ENCODE measurements at places on chromosomes 7 and 10.
A peak's percentile ranks its signal among the peaks of the same experiment; 100 is the strongest.

- no peak for DNase-seq
Measured at GRCh38 chr7:41870461-41871138, 167.7 kb upstream of the INHBA start.

DNA sequence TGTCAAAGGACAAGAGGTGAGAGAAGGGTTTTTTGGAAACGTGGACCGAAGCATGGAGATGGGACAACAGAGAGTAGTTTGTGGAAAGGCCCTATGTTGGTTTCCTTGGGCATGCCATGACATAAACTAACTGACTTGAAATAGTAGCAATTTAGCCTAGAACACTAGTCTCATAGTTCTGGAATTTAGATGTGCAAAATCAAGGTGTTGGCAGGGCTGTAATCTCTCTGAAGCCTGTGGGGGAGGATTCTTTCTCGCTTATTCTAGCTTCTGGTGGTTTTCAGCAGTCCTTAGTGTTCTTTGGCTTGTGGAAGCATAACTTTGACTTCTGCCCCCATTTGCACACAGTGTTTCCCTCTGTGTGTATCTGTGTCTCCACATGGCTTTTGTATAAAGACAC lies 283.4 kb downstream of the GFRA1 start:
- no peak for DNase-seq

DNA sequence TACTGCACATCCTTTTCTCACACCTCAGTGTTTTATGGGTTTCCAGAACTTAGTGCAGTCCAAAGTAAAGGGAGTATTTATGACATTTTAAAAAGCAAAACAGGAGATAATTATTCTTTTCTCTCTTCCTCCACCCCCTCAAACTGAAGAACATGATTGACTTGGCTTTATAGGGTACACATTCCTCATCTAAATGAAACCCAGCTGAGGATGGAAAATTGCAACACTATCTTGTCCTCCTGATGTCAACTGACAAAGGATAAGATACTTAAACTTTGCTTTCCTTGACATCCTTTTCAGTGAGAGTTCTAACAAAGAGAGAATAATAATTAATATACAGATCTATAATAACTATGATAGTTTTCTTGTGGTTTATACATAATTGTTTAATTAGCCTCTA lies 299.1 kb downstream of the BBS9 start:
- no peak for DNase-seq

DNA sequence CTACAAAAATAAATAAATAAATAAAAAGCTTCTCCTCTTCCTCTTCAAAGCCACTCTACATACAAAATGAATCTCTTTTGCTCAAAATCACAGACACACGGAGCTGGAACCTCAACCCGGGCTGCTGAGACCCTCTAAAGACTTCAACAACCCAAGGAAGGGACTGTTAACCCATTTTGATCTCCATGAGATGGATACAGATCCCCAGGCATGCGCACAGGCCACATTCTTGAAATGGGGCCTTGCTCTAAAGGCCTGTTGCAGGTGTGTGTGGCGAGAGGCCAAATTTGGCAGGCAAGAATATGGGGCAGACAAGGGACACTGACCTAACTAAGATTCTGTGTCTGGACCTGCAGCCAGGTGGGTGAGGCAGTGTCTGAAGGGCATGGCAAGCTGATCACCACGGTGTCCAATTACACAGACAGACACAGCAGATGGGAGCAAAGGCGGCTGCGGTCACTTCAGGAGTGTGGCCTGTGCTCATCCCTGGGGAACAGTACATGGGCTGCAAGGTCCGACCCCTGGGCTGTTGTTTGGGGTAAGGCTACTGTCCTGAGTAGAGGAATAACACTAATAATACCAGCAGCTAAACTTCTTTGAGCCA lies 219.8 kb downstream of the HECW1 start:
- no peak for DNase-seq

DNA sequence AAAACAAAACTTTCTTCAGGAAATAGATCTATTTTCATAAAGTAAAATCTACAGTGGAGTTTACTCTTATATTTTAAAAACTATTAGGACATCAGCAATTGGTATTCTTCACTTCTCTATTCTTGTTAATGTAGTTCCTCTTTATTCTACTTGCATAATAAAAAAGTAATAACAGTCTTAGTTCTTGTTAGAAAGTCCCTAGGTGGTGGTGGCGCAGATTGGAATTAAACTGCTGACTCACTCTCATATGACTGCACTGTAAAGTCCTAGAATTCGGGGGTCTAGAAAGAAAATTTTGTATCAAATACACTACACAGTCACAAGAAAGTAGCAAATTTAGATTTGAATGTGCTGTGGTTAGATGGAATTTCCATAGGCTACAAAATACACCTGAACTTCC lies 44.6 kb upstream of the TES start:
- DNase-seq: no peak

GRCh38 chr10:97780841-97781617 lies 9.2 kb upstream of the SFRP5 start:
- DNase-seq: no peak

GRCh38 chr7:72267291-72267800 lies 144.8 kb downstream of the CALN1 start:
- DNase-seq: no peak

DNA sequence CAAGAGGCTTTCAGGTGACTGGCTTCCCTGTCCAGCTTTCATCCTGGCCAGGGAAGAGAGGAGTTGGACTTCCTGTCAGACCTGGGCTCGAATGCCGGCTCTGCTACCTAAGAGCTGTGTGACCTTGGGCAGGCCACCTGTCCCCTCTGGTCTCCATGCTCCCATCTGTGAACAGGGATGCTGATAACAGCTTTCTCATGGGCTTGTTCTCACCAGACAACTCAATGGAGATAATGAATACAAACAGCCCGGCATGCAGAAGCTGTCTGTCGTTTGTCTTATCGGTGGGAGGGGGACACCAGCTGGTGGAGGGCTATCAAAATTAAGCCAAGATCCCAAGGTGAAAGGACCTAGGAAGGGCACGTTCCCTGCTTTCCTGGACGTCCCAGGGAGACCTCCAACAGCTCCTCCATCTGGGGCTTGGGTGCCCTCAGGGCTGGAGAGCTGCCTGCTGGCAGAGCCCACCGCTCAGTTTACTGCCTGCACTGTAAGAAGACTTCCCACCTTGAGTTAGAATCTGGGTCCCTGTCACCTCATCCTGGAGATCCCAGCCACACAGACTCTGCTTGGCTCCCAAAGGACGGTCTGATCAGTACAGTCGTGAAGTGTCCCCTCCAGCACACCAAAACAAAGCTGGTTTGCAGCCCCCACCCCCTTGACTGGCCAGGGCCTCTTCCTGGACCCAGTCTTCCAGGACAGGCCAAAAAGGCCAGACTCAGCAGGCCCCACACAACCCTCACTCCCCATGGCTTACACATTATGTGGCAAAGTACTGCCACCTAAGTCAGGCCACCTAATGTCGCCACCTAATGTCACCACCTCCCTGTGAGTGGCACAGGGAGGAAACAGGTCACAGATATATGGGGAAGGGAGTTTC lies 40.9 kb downstream of the PPIF start:
- no peak for DNase-seq

- peak; percentile 50 for DNase-seq
Measured at GRCh38 chr7:17298840-17299482, 509 bp downstream of the AHR start.

GRCh38 chr7:134333943-134334342 lies 17.2 kb upstream of the SLC35B4 start:
- no peak for DNase-seq

GRCh38 chr10:131570716-131571307 lies 259.3 kb upstream of the TCERG1L start:
- DNase-seq: no peak

GRCh38 chr10:821322-821721 lies 110.2 kb downstream of the LARP4B start:
- DNase-seq: no peak

DNA sequence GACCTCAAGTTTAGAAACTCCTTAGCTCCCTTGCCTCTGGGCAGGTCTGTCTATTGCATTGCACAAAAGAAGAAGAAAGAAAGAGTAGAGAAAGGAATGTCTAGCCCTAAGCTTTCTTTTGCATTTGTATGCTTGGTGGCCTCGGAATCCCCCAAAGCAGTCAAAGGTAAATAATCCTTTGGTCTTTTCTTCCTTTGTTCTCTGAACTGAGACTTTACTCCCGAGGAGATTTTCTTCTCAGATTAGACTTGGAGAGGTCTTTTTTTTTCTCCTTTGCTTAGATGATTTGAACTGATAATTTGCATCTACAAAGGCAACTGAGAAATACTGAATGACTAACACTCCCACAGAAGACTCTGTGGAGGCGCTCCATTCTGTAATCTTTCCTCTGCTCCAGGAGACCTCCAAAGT lies 93.2 kb downstream of the AKR1D1 start:
- DNase-seq: no peak

DNA sequence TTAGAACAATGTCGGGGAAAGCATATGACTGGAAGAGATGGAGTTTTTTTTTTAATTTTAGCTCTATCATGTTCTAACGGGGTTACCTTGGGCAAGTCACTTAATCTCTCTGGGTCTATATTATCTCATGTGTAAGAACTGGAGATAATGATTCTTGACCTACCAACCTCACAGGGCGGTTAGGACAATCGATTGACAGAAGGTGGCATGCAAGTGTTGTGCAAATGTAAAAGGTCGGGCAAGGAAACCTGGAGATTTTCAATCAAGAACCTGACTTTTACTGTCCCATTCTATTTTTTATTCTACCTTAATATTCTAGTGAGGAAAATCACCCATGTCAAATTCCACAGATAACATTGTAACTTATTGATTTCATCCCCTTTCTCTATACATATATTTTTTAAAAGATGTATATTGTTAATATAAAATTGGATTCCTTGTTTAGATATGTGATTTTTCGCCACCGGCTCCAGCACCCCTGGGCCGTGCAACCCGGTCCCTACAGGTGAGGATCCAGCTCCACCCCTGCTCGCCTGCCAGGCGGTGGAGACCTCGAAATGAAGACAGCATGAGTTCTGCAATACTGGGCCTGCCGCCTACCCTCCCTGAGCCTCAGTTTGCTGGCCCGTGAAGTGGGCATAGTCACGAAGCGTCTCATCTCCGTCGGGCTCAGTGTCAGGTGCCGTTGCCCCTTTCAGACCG lies 497.6 kb upstream of the PHF14 start:
- no peak for DNase-seq

DNA sequence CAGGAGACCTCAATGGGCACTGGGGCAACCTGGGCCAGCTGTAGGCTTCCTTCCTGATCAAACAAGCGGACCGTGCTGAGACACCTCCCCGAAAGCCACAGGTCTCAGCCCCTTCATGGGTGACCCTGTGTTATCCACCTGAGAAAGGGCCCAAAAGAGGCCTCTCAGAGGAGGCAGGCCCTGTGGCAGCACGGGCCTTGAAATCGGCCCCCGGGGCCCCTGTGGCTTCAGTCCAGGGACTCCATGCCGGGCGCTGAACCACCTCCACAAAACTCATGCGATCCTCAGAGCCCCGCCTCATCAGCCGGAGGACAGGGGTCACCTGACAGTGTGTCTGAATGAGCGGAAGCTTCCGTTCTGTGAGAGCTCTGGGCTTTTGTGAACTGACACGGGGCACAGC lies 307.1 kb downstream of the PAXIP1 start:
- no peak for DNase-seq

GRCh38 chr7:31729195-31729804 lies 42.3 kb downstream of the PPP1R17 start:
- no peak for DNase-seq

GRCh38 chr7:90607196-90607595 lies 11.1 kb downstream of the CDK14 start:
- no peak for DNase-seq

GRCh38 chr7:149732111-149732561 lies 41.3 kb downstream of the ZNF467 start:
- no peak for DNase-seq

GRCh38 chr7:39594988-39595620 lies 28.3 kb upstream of the RALA start:
- DNase-seq: no peak

GRCh38 chr10:132106431-132106830 lies 40.7 kb downstream of the JAKMIP3 start:
- no peak for DNase-seq

DNA sequence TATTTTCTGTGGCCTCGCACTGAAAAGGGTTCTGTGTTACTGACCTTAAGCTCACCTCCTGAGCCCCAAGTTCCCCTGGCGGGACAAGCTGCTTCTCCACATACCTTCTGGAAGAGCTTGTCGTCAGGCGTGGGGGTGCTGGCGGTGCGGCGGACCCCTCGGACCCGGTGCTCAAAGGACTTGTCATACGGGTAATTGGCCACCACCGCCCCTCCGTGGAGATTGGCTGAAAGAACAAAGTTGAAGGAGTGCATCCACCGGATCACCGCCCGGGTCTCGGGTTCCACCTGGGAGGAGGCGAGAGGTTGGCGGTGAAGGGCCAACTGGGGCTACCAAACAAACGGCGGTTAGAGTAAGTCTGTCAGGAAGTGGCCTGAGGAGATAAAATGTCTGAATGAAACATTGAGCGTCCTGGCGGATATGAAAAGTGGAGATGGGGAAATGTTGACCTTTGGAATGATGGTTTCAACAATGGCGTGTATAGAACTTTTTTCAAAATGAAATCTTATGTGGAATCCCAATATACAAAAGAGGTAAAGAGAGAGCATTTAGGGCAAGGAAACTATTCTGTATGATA lies 16.5 kb downstream of the CPN1 start:
- DNase-seq: no peak

DNA sequence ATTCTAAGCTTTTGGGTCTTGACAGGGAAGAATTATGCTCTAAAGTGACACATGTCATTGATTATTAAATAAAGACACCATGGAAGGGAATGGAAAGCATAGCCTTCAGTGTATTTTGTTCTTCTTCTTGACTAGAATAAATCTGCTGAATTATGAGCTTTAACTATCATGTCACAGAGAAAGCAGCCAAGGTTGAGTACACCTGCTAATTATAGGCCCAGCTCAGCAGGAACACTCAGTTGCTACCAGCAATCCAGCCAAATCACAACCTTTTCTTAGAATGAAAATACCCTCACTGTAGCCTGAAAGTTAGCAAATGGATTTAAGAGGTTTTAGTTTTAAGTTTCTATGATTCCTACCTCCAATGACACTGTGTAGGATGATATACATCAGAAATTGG lies 225.3 kb upstream of the RHOBTB1 start:
- no peak for DNase-seq

DNA sequence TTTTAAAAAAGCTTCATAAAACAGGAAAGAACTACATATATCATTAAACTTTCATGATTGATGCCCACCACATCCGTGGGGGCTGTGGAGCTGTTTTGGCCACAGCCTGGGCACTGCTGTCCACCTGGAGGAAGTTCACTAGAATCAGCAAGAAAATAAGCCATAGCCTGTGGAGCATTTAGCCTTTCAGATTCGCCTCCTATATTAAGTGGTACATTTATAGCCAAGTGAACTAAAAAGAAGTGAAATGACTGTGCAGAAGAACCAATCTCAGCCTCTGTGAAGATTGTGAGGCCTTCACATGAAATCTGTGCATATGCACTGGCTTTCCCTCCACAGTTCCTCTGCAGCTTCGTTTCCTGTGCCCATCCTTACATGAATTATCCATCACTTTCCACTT lies 23.5 kb downstream of the WNT16 start:
- DNase-seq: no peak
